SHP77 treated with DMSO at 0.1 percent for 48 hours (cell line): ENCODE measurements at places on chromosomes 3 and 15.

- DNase-seq: no peak
These were observed at the start of gene ZNF710 for GRCh38 chr15:90001062-90001682. ZNF710 (plus strand) TSS chr15:90001324; CDS start chr15:90067138, 65,814 bp downstream.

DNA sequence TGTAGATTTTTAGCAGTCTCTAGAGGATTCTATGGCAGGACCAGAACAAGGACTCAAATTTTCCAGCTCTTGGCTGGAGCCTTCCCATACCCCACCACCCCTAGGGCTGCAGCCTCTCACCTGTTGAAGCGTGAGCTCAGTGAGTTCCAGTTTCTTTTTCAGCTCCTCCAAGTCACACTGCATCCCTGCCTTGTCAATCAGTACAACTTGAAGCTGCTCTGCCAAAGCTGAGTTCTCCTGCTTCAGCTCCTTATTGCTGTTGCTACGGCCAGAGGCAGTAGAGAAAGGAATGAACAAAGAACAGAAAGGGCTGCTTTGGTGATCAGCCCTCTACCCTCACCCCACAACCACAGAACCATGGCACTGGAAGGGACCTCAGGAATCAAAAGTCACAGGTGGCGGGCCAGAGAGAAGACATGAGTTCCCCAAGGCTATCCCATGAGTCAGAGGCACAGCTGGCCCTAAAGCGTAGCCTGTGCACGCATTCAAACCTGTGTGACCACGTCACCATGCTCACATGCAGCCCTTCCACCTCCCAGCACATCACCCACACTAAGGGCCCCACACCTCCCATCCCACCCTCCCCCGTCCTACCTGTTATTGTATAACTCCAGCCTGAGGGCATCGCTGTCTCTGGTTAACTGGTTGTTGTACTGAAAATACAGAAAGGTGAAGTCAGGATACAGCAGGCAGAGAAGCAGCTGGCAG is 83.3 kb upstream of the C2CD4B start:
- DNase-seq: no peak

GRCh38 chr15:45110256-45110820 is 3.6 kb downstream of the DUOX2 start:
- DNase-seq: no peak

DNA sequence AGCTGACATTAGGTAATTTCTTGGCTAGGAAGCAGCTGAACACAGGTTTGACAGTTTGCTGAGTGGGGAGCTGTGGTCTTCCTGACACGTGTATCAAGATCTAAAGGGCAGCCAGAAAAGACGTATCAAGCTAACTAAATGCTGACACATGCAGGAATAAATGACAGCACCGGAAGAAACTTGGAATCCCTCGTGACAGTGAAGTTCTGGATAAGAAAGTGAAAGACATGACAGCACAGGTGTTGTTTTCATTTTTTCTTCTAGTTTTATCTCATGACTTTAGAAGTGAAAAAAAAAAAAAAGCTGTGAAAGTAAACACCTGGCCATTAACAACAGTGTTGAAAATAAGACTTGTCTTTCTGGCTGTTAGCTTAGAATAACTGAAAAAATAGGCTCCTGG is 48.7 kb downstream of the FGF7 start:
- DNase-seq: no peak

DNA sequence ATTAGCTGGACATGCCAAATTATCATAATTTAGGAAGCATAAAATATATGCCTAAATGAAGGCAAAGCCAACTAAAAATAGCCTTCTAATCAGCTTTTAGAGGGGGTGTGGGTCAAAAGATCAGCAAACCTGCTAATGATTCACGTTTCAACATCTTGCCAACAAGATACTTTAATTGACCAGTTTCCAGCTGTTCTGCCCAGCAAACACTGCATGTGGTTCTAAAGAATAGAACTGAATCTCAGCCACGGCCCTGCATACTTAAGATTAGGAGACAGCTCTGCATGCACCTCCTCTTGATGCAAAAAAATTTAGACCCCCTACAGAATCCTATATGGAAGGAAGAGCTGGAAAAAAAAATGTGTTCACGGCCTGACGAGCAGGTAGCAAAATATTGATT is 500.5 kb downstream of the TBL1XR1 start:
- no peak for DNase-seq

DNA sequence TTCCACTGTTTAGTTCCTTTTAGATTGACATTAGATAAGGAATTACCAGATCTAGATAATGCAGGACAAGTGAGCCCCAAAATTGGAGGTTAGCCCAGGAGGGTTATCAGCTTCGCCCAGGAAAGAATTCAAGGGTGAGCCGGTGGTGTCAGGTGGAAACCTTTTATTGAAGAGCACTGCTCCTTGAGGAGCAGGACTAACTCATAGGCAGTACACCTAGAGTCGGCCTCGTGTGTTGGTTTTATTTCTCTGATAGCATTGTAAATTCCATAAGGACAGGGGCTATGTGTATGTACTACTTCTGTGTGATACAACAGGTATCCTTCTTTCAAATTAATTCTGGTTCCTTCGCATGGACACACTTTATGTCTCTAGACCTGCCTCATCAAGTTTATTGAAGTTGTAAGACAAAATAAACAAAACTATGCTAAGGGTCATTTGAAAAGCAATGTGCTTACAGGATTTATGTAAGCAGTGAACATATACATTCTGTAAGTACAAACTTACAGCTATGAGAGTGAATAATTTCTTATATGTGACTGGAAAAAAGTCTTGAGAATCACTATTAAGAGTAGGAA is 57.2 kb downstream of the SNX4 start:
- no peak for DNase-seq

DNA sequence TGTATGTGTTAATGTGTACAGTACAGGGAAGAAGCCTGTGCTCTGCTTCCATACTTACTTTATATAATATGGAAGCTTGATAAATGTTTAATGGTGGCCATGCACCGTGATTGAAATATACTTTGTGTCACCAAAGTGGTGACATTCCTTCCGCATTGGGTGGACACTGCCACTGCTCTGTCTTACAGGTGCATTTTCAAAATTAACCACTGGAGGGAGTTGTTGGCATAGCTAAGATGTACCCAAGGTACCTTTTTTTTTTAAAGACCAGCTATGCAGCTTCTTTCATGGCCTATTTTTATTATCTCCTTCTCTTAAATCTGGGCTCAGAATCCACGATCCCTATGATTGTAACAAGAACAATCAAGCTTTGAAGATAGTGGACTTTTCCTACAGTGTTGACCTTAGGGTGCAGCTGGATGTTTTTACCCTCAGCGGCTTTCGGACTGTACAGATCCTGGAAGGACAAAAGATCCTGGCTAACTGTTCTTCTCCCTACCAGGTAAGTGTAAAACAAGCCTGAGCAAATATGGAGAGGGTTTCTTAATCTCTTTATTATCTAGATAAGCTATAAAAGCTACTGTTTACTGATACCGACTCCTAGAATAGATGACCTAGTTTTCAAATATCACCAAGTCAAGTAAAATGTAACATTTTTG is 21.6 kb upstream of the PAK6 start:
- DNase-seq: peak; percentile 35

- DNase-seq: no peak
These were observed 10.0 kb downstream of the MRPS25 start for GRCh38 chr3:15055019-15055557.

DNA sequence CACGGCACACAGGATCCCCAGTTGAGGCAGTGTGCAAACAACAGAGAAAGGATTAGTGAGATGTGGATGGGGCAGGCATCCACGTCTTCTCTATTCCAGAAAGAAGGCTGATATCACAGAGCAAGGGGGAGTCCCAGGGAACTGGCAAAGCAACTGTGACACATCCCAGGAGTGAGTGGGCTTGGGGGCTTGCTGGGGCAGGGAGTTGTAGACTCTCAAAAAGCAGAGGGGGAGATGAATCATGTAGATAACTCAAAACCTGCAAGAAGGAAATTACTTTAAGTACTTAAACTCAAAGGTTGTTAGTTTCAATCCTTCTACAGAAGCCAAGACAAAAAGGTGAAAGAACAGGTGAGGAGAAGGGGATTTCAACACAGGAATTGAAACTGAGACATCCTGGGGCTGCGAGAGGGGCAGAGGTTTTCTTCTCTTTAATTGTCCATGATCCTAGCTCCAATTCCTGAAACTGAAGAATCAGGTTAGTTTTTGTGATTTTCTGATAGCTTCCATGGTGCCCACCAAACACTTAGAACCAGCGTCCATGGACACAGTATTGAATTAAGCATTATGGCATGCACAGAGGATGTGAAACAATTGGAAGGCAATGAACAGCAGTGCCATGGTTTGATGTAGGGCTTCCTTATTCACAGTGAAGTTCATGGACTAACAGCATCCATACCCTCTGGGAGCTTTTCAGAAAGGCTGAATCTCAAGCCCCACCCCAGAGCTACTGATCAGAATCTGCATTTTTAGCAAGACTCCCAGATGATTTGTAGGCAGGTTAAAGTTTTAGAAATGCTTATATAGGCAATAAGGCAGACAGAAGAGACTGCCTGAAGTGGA is 52.0 kb downstream of the CCR3 start:
- no peak for DNase-seq

DNA sequence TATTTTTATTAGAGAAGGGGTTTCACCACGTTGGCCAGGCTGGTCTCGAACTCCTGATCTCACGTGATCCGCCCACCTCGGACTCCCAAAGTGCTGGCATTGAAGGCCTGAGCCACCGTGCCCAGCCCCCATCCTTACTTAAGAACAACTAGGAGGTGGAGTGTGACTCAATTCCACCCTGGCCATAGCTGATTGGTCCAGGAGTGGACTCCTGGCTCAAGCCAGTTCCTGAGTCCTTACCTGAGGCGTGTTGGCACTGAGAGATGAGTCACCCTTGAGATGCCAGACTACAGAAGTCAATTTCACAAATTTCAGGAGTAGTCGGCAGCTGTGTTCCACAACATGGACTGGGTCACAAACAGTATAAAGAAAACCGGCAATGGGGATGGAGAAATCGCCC is 124.2 kb downstream of the SHQ1 start:
- DNase-seq: no peak

GRCh38 chr3:55156851-55157650 is 229.2 kb upstream of the LRTM1 start:
- DNase-seq: no peak
